NB4 (cell line): ENCODE measurements at places on chromosomes 4 and X.

GRCh38 chr4:152634110-152634760 is 45.6 kb downstream of the TMEM154 start:
- peak; percentile 47 for DNase-seq

GRCh38 chrX:103549916-103550315 is 30.6 kb upstream of the RAB40A start:
- DNase-seq = no peak

- no peak for DNase-seq
Measured at GRCh38 chr4:144288011-144288903, 147.7 kb upstream of the GYPA start.

- DNase-seq = no peak
Measured at GRCh38 chrX:72349190-72349589, 43.5 kb upstream of the CITED1 start.

DNA sequence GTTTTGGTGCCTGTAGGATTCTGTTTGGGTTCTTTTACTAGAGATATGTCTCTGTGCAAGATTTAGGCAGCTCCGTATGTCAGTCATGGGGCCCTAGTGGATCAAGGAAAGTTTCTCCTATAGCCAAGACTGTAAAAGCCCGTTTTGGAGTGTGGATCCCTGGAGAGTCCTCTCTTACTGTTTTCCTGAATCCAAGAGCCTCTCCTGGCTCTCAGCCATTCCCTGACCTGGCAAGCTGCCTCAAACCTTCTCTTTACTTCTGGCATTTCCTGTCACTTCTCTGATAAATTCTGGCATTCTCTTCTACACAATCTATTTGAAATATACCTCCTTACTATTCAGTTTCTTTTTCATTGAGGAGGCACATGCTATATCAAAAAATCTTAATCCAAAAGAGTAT is 41.4 kb downstream of the DCAF12L2 start:
- DNase-seq = no peak

DNA sequence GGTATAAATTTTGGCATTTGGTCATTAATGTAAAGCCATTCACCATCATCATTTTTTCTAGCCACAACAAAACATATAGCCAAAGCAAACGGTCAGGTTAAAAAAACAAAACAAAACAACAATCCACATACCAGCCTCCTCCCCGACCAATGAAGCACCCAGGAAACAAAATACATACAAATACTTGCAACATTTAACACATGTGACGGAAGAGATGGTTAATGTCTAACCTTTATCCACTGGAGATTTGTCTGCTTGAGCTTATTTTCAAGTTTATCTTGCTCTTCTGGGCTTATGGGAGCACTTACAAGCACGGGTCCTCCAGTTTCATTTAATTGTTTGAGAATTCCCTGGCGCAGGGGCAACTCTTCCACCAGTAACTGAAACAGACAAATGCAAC is 857.5 kb upstream of the FTHL17 start:
- DNase-seq = no peak

GRCh38 chr4:108355902-108356535 is 187.3 kb upstream of the LEF1 start:
- DNase-seq = no peak

DNA sequence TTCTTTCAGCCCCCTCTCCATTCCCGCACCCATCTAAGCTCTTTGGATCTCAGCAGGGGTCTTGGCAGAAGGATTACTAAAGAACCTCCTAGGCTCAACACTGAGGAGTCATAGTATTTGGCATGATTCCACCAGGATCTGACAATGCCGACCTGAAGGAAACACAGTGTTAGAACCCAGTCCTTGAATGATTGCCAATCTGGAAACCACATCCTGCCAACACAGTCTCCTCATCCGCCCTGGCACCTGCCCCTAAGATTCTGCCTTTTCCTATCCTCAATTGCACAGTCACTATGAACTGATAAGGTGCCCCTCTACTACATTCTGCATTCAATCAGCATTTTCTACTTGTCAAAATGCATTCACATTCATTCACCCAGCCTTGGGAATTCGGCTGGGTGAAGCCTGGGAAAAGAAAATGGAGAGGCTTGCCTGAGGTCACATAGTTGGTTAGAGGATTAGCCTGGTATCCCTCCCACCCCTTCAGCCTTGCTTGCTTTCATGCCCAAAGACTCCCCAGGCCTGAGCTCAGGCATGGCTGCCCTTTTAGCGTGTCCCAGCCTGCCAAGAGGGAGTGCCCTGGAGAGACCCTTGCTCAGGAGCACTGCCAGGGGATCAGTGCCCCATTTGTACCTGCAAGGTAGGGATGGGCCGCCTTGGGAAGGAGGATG is 2.2 kb upstream of the CLDN2 start:
- no peak for DNase-seq

GRCh38 chr4:4986841-4987240 is 32.4 kb downstream of the CYTL1 start:
- no peak for DNase-seq

GRCh38 chr4:157043131-157043530 is 32.8 kb upstream of the GLRB start:
- DNase-seq = peak; percentile 3

- no peak for DNase-seq
Measured at GRCh38 chr4:6591313-6591712, 16.3 kb downstream of the MAN2B2 start.

DNA sequence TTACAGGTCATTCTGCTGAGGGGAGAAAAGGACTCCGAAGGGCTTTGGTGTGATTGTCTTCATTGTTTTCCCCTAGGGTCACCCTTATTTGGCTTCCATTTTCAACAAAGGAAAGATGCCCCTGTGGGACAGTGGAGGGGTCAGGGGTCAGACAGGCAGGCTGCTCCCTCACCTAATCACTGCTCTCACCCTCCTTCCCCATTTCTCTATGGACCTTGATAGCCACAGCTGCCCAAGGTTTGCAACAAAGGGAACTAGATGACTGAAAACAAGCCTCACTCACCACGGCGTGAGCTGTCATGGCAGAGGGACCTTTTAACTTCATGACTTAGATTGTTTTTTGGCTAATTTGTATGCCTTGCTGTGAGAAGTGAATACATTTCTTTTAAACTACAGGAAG is 40.7 kb downstream of the C4orf51 start:
- no peak for DNase-seq

DNA sequence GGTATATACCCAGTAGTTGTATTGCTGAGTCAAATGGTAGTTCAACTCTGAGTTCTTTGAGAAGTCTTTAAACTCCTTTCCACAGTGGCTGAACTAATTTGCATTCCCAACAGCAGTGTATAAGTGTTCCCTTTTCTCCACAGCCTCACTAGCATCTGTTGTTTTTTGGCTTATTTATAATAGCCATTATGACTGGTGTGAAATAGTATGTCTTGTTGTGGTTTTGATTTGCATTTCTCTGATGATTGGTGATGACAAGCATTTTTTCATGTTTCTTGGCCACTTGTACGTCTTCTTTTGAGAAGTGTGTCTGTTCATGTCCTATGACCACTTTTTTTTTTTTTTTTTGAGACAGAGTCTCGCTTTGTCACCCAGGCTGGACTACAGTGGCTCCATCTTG is 30.5 kb downstream of the GPR50 start:
- DNase-seq = no peak

GRCh38 chr4:52864793-52865192 is 2.7 kb downstream of the RASL11B start:
- no peak for DNase-seq

DNA sequence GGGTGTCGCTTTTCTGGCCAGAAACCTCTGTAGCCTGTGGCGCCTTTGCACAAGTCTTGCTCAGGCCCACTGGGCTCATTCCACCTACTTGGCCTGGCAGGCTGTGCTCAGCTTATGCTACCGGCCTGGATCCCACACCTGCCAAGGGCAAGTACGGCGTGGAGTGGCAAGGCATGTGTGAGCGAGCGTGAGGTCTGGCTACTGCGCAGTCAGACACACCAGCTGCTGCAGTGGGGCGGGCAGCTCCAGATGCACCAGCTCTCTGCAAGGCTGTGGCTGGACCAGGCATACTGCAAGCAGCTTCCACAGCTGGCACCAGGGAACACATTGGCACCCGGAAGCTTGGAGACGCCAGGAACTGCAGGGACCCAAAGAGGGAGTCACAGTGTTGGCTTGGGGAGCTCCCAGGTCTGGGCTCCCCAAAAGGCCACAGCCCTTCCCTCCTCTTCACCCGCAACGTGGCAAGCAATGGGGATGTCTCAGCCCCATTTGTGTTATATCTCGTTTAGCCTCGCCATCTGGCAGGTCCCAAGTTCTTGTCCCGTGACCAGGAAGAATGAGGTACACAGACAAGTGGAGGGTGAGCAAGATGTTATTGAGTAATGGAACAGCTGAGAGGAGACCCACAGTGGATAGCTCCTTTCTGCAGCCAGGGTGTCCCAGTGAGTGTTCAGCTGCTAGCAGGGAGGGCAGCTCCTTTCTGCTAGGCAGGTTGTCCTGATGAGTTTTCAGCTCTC is 3.8 kb upstream of the FBXW7 start:
- peak; percentile 20 for DNase-seq

- DNase-seq = no peak
Measured at GRCh38 chr4:17134565-17134964, 236.1 kb upstream of the LDB2 start.

- DNase-seq = no peak
Measured at GRCh38 chr4:156798438-156798837, 173.2 kb downstream of the PDGFC start.

- DNase-seq = no peak
Measured at GRCh38 chr4:77189412-77189811, 32.4 kb downstream of the CCNG2 start.

DNA sequence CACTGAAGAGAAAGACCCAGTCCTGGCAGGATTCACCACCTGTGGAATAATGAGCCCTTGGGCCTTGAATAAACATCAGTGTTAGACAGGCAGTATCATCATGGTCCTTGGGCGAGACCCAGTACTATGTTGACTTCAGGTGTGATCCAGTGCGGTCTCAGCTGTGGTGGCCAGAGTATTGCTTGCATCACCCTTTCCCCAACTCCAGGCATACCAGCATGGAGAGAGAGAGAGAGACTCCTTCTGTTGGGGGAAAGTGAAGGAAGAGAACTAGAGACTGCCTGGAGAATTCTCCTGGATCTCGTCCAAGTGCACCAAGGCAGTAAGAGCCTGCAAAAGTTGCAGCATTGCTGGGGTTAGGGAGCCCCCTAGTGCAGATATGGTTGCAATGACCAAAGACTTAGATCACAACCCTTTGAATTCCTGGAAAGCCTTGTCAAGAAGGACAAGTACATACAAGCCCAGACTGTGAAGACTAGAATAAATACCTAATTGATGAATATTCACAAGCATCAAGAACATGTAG is 61.1 kb upstream of the VAMP7 start:
- peak; percentile 74 for DNase-seq

GRCh38 chrX:70973221-70973620 is 42.3 kb upstream of the SLC7A3 start:
- DNase-seq = no peak

DNA sequence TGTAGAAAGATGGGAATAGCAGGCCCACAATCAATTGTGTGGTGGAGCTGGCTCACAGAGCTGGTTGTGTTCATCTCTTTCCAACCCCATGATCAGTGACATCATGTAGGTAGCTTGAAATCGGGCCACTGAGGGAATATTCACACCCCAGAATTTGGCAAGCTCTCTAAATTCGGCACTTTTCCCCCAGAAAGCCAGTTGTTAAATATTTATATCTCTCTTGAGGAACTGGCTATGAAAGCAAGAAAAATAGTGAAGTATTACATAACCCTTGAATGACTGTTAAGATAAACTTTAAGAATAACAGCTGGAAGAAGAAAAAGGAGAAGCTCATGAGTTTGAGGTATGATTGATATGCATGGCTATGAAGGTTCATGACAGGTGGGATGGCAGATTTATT is 38.9 kb downstream of the GPRIN3 start:
- no peak for DNase-seq

GRCh38 chr4:83268491-83268890 is 16.1 kb downstream of the COQ2 start:
- DNase-seq = no peak

- DNase-seq = no peak
Measured at GRCh38 chr4:142818476-142818875, 27.6 kb downstream of the INPP4B start.

DNA sequence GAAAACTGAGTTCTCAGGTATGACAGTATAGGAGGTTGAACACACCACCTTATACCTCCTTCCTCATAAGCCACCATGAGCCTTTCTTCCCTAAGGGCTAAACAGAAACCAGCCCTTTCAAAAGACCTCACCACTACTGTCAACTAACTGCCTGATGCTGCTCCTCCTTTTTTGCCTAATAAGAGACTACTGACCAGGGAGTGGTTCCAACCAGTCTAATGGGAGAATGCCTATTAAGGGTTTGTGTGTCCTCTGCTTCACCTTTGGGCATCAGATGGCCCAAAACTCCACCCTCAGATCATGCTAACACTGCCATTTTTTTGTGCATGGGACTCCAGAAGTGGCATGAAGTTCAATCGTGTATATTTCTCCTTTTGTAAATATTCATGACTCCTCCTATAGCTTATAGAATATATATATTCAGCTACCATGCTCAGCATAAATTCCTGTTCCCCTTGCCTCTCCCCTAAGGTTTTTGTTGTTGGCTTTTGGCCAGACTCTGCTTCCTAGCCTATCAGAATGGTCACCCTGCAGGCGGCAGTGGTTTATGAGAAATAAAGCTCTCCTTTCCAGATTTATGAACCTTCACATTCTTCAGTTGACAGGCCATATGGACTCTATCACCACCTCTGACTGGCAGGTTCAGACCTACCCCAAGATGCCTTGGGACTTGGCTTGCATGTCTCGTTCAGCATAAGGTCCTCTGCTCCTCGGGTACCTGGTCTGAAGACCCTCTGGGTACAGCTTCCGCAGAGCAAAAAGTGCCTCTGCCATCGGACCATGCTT is 28.2 kb downstream of the FGFBP1 start:
- no peak for DNase-seq

DNA sequence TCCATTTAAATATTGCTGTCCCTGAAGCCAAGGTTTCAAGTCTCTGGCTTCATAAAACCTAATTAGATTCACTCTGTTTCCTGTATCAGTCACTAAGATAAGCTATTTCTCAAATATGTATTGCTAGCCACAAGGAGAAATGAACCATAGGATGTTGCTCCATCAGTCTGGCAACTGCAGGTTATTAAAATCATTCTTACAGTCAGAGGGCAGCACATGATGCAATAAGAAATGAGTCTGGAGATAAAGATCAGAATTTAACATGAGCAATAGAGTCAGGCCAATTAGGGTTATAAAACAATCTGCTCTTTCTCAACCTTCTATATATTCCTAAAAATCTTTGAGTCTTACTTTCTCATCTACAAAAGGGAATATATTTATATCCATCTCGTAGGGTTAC is 7.2 kb downstream of the PRKG2 start:
- DNase-seq = peak; percentile 47

- DNase-seq = peak; percentile 9
Measured at GRCh38 chr4:76781698-76782595, 116.0 kb downstream of the SOWAHB start.
